ENCODE measurements at places on chromosomes 1 and 21.

GRCh38 chr1:30588311-30589073 is 134.9 kb downstream of the MATN1 start:
- no peak for DNase-seq

- DNase-seq = peak; percentile 35
Observed at GRCh38 chr1:168342572-168343280, 62.0 kb downstream of the TBX19 start.

DNA sequence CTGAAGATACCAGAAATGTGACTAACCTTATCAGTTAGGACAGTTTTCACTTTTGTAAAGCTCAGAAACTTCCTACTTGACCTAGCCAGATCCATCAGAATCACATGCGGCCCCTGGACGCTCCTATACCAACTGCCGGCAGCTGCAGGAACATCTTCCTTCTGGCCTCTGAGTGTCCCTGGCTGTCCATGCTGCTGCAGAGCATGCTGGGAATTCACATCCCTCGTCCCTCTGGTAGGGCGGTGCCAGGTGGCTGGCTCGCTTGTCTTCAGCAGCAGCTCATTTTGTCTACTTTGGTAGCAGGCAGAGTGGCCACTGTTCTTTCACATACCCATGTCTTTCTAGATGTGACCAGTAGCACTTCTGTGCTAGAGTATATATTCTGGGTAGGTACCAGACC is 34.4 kb downstream of the HHAT start:
- no peak for DNase-seq

GRCh38 chr1:175176246-175176645 is 16.3 kb downstream of the KIAA0040 start:
- DNase-seq = no peak

GRCh38 chr1:117093870-117094621 is 27.5 kb downstream of the TRIM45 start:
- no peak for DNase-seq

DNA sequence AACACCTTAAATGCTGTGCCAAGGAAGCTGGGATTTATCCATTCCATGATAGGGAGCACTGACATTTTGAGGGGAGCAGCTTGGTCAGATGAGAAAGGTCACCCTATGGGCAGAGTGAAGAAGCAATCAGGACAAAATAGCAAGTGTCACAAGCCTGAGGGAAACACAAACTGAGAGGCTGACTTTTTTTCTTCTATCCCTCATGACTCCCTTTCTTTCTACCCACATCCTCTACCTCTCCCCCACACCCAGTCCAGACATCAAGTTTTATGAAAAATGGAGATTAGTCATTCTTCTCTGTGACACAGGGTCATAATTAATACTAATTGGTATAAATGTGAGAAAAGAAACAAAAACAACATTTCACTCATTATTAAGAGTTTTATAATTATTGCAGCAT is 103.1 kb downstream of the SLC25A24 start:
- DNase-seq = no peak

- DNase-seq = no peak
Observed at GRCh38 chr1:151710187-151710840, 6.3 kb downstream of the CELF3 start.

DNA sequence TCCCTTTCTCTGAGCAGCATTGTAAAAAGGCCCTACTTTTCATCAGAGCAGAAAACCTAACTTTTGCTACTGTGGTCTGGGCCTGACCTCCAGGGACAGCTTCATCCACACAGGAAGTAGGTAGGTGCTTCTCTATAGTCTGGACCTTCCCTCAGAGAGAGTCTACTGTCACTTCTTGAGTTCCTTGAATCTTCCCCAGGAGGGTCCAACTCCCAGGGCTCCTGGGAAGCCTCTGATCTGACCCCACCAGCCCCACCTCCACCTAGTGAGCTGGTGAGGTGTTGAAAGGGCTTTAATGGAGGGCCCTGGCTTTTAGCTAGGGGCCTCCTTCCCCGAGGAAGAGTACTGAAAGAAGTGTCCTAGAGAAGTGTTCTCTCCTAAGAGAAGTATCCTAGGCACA is 2.7 kb upstream of the VANGL2 start:
- DNase-seq = no peak

DNA sequence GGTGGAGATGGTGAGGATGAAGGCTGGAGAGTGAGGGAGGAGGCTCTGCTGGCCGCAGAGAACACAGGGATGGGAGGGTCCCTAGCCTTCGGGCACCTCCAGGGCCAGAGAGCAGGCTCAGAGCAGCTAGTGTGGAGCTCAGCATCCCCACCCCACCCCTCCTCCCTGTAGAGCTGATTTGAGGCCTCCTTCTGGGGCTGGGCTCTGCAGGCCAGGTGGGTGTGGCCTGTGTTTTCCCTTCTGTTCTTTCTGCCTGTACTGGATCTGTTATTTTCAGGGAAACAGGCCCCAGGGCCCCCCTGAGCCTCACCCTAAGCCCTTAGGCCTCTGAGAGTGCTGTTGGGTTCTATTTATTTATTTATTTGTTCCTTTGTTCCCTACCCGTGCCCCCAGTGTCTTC is 44.8 kb downstream of the TMCC2 start:
- DNase-seq = no peak

DNA sequence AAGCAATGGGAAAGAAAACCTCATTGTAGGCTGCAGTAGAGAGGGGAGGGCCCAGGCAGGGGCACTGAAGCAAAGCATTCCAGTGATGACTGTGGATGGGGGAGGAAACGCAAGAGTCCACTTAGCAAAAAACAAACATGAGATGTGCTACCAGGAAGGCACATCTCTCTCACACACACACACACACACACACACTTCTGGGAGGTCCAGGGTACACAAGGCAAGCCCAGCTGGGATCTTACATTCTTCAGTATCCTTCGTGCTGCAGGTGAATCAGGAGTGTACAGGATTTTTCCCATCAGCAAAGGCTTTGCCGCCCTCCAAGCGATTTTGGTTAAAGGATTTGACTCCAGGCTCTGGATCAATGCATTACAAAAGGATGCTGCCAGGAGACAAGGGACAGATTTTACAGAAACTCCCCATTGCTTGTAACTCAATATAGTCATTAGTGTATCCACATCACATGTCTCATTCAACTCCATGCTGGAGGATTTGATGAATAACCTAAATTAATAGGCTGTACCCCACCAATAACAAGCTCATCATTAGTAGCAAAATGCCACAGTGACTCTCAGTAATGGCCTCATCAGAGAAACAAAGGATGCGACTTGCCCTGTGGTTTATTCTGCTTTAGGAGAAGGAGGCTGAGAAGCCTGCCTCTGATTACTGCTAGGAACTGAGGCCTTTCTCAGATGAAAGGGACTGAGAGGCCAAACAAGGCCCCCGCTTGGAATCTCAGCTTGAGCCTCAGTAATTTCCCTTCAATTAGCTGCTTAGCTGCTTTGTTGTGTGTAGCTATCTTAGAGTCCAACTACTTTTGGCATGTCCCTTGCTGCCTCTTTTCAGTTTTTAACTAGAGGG is 41.6 kb downstream of the ABCA4 start:
- no peak for DNase-seq

DNA sequence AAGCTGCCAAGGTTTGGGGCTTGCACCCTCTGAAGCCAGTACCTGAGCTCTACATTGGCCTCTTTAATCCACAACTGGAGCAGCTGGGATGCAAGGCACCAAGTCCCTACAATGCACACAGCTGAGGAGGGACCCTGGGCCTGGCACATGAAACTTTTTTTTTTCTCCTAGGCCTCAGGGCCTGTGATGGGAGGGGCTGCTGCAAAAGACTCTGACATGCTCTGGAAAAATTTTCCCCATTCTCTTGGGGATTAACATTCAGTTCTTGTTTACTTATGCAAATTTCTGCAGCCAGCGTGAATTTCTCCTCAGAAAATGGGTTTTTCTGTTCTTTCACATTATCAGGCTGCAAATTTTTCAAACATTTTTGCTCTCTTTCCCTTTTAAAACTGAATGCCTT is 1072.2 kb downstream of the BRINP3 start:
- peak; percentile 7 for DNase-seq

DNA sequence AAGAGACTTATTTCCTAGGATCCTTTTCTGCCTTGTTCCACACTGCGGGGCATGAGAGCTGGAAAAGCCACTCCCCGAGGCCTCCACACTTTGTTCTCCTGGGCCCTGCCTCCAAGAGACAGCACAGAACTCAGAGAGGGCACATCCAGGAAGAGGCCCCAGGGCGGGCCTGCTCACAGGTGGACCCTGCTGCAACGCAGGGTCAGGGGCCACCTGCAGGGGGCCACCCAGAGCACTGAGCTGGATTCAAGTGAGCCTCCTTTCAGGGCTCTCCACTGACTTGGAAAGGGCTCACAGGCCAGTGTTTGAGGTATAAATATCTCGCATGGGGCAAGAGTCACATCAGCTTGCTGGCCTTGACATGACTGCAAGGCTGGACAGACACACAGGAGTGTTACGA is 4.8 kb downstream of the RGS16 start:
- DNase-seq = no peak

DNA sequence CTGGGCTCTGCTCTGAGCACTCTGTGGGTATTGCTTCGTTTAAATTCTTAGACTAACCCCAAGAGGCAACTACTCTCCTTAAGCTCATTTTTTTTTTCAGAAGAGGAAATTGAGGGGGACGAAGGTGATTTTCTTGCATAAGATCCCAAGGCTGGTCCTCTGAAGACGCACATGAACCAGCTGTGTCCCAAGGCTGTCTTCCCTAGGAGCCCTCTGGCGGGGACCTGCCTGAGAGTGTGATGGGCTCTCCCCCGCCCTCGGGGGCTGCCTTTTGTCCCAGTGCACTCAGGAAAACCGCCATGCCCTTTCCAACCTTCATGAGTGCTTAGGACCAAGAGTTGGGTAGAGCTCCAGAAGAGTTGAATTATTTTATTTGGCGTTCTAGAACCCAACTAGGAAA is 21.7 kb downstream of the UMODL1 start:
- no peak for DNase-seq

DNA sequence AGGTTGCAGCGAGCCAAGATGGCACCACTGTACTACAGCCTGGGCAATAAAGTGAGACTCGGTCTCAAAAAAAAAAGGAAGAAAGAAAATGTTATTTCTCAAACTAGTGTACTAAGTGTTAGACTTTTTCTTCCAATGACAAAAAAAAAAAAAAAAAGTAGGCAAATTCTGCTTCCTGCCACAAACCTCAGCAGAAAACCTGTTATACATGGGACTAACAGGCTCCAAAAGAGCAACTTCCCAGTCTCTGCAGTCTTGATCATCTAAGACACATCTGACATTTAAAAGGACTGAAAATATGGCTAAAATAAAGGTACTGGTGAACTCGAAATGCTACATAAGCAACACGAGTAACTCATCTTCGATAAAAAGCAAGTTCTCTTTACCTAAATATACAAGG is 59.6 kb downstream of the HSF2BP start:
- no peak for DNase-seq

GRCh38 chr1:8763888-8764287 is 53.6 kb downstream of the RERE start:
- DNase-seq = no peak

DNA sequence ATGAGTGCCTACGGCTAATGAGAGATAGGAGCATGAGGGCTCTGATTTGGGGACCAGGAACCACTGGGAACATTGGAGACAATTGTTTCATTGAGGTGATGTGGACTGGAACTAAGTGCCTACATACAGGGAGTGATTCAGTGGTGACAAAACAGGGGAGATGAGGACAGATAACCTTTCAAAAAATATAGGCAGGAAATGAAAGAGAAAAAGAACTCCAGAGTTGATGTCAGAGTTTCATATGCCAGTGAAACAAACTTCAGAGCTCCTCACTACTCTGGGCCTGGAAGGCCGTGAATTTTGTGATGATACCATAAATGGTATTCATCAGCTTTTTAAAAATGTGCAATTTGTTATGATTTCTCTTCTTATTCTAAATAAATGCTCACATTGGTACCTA is 39.3 kb downstream of the FASLG start:
- DNase-seq = no peak

GRCh38 chr1:89166705-89167104 is 9.1 kb downstream of the GBP7 start:
- DNase-seq = no peak

GRCh38 chr1:234659538-234659937 is 49.6 kb upstream of the IRF2BP2 start:
- DNase-seq = no peak

DNA sequence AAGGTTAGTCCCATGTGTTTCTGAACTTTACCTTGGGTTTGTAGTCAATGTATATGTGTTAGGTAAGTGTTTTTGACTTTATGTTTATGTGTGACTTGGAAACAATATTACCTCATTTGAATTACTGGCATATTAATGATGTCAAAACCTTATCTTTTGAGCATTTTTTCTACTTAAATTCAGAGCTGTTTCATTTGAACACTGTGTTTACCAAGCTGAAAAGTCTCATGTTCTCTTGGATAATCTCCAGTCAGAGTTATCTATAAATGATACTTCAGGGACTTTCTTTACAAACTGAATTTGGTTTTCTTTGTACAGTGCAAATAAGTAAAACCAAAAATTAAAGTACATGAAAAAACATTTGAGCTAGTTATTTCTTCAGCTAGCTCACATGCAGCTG is 30.0 kb downstream of the ADAMTS1 start:
- no peak for DNase-seq

DNA sequence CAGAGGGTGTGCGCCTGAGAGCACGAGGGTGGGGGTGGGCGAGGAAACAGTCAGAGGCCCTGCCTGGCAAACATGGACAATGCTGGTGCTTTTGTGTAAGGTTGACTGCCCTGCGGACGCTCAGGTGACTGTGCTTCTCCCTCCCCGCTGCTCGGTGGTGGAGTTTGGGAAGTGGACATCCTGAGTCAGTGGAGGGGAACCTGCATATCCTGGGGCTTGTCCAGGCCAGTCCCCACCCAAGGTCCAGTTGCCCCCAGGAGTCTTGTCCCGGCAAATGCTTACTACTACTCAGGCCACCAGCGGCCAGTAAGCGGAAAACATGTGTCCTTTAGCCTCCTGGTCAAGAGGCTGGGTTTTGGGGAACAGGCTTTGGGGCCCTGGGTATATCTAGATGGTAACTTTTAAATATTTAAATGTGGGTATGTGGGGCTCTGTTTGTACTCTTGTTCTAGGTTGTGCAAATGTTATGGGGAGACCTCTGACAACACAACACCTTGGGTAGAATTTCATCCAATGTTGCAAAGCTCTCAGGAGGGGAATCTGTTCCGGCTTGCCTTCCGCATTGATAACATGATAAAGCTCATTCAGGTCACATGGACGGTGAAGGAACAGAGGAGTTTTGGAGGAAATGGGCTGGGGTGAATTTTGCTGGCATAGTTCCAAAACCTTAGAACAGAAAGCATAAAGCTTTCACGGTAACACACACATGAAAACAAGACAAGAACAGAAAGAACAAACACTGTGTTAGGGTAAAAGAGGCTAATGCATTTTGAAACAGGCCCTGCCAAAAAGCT is 364.9 kb downstream of the PRDM2 start:
- DNase-seq = no peak

- DNase-seq = no peak
Observed at GRCh38 chr1:44811234-44811633, 2.9 kb downstream of the BTBD19 start.

DNA sequence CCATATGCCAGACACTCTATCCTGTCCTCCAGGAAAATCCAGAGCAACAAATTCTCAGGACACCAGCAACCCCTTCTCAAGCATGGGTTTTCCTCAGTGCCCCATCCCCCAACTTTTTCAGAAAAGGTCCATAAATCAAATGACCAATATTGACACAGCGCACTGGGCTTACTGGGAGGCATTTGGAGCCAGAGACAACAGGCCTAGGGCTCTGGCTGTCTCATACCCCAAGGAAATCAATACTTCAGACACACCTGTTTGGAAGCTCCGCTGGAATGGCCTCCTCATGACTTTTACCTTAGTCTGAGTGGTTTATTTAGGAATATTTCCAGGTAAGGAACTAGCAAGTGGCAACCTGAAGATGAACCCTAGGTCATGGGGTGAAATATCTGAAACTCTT is 66.9 kb upstream of the TNR start:
- DNase-seq = no peak

- no peak for DNase-seq
Observed at GRCh38 chr1:1274299-1274930, 761 bp upstream of the UBE2J2 start.

All from retinal pigment epithelial cell (primary cell).